Body of pancreas (tissue), 4 donors: ENCODE measurements at places on chromosomes 2 and 18.

DNA sequence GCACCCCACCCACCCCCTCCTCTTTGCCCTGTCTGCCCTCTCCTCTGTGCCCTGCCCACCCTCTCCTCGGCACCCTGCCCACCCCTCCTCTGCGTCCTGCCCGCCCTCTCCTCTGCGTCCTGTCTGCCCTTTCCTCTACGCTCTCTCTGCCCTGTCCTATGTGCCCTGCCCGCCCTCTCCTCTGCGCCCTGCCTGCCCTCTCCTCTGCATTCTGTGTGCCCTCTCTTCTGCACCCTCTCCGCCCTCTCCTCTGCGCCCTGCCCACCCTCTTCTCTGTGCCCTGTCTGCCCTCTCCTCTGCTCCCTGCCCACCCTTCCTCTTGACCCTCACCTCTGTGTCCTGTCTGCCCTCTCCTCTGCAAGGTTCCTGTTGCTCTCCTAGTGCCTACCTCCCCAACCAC lies 233.6 kb downstream of the SMAD2 start:
- no peak for DNase-seq

- DNase-seq: no peak
Measured at GRCh38 chr2:201517094-201517493, 65.6 kb downstream of the STRADB start.

DNA sequence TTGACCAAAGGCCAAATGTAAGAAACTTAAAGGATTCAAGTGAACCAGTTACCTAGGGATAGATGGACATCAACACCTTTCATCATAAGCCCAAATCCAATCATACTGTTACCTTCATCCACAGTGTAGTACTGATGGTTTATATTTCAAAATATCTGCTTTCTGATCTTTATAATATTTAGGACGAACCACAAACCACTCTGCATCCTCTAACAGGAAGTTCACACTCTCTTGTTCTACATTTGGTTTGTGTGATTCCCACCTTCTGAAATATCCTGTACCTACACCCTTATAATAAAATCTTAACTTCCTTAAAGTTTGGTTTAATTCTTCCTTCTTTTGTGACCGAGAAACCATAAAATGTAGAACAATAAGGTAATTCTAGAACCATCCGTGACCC lies 535.7 kb upstream of the CHAC2 start:
- no peak for DNase-seq

- no peak for DNase-seq
Measured at GRCh38 chr18:10838553-10838952, 310.8 kb downstream of the PIEZO2 start.

DNA sequence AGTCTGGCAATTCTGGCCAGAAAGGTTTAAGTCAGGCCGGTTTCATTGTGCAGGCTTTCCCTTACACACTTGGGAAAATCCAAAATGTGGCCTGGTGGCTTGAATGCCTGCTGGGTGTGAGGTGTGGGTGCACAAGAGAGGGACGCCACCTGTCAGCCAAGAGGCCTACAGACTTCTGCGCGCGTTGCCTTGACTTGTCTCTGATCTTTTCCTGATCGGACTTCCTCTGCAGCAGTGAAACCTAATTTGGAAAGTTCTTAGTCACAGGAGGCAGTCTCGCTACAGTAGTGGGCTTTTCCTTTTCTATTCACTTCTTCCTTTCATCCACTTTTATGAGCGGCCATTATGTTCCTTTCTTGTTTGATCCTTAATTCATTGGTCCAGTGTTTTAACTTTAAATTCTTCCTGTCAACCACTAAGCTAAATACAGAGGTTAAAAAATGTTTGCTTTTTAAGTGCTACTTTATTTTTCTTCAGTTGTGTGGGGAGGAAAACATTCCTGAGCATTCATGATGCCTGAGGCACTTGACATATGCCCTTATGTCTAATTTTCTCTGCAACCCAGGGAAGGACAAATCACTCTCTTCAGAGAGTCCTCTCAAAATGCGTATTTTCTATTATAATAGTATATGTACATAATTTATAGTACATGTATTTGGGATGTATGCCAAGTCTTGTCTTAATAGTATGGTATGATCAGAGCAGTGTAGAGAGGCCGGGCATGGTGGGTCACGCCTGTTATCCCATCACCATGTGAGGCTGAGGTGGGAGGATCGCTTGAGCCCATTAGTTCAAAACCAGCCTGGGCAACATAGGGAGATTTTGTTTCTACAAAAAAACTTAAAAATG lies 128.9 kb downstream of the WDSUB1 start:
- DNase-seq: no peak

GRCh38 chr2:30514134-30514847 lies 67.2 kb downstream of the LCLAT1 start:
- DNase-seq: peak; percentile 22

DNA sequence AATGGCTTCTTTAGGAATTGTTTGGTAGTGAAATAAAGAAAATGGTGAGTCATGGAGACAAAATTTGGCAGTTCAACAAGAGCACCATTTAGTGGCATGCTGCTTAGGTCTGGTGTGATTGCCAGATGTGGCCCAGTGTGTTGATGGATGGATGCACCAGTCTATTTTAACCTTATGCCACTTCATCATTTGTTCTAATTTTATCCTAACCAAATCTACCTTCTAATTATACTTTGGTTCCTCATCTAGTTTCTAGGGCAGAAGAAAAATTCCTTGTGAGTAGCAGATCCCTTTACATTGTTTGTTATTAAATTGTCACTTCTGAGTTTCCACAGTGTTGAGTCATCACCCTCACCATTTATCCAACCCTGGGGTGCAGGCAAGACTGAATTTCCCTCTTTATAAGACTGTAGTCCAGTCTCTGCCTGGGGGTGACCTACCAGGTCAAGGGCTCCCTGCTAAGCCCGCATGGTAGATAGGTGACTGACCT lies 32.5 kb downstream of the NABP1 start:
- DNase-seq: no peak

DNA sequence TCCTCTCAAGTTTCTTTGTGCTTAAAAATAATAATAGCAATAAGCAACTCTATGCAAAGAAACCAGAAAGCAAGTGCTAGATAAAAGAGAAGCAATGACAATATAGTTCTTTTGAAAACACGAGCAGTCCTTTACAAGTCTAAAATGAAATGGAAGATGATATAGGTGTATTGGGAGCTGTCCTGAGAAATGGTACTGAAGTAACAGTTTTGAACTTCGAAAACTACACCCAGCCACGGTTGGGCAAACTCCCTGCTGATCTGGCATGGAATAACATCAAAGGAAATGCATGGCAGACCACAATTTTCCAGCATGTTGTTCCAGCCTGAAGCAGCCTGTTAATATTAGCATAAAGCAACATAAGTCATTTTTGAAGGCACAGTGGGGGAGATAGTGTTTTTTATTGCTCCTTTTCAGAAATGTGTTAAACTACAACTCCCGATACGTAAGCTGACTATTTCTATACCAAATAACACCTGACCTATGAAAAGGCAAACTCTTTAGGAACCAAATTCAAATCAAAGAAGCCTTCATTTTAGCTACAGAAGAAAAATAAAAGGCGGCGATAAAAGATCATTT lies 596.1 kb upstream of the KLHL29 start:
- DNase-seq: no peak

GRCh38 chr2:190649035-190649797 lies at the start of gene NAB1:
Gene NAB1 (plus strand): TSS chr2:190649083. CDS start chr2:190659177, 10,094 bp downstream.
- peak; percentile 60 for DNase-seq

DNA sequence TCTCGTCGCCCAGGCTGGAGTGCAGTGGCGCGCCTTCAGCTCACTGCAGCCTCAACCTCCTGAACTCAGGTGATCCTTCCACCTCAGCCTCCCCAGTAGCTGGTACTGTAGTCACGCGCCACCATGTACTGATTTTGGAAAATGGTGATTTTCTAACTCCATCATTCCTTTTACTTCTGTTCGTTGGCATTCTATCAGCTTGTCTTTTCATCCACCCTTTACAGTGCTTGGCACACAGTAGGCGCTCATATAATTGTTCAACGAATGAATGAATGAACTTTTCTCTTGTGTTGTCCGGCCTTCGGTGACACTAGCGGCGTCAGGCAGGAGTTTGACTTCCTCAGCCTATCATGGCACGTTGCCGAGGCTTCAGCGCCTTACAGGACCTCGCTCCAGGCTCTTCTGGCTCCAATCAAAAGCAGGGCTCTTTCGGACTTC lies 373 bp upstream of the MTHFD2 start:
- DNase-seq: no peak

- DNase-seq: peak; percentile 36
Measured at GRCh38 chr2:8565399-8566154, 116.3 kb upstream of the ID2 start.

- no peak for DNase-seq
Measured at GRCh38 chr2:169038338-169038757, 7.2 kb upstream of the ABCB11 start.

- no peak for DNase-seq
Measured at GRCh38 chr18:31508781-31509180, 10.8 kb downstream of the DSG2 start.

DNA sequence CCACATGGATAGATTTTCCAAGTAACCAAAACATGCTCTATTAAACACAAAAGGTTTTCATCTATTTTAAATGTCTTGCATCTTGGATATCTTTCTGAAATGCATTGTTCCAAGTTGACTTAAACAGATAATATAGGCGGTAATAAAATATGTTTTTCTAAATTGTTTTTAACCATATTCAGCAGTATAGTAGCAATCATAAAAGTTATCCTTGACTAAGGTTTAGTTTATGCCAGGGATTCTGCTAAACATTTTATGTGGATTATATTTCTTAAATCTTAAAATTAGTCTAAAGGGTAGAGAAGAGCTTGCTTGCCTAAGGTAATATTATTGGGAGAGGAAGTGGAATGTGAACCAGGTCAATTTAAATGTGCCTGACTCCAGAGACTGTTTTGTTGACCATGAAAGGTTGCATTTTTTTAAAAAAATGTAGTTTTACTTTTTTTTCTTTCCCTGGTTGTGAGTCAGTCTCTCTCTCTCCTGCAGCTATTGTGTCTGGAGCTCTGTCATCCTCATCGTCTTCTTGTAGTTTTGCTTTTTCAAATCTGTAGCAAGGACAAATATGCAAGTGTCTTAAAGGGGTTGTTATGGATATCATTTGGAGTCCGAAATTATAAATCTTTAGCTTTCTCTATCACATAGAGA lies 309.1 kb upstream of the COL3A1 start:
- no peak for DNase-seq

- DNase-seq: peak; percentile 30
Measured at GRCh38 chr18:6315517-6316331, 99.0 kb downstream of the L3MBTL4 start.

DNA sequence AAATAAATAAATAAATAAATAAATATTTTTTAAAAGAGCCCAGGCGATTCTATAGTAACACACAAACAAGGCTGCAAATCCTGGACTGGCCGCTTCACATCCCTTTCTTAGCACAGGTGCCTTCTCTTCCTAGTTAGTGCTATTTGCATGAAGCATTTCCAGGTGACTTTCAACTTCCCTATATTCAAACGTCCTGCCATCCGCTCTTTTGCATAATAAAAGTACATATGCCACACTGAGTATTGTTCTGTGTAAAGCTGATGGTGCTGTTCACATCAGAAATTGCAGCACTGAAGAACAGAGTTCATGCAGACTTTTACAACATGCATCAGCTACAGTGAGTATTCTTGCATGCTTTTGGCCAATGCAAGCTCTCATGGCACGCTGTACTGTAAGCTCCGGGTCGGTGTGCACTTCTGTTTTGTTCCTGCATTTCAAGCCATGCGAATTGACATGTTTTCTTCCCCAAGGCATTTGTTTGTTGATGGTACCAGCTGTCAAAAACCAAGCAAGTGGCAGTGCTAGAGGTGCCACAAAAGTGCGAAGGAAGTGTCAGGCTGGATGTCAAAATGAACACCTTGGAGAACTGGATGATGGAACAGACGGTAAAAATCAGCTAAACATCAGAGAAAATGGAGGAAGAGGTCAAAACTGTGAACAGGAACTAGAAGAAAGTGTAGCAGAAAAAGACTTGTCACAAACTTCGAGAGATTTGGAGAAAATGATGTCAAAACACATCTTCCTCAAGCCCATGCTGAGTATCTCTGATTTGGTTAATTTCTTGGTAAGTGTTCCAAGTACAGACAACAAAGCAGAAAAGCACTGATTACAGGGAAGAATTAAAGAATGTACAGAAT lies 25.5 kb upstream of the CEP68 start:
- no peak for DNase-seq

- DNase-seq: peak; percentile 3
Measured at GRCh38 chr2:238946318-238947242, 98.7 kb downstream of the TWIST2 start.

GRCh38 chr2:50133766-50134165 lies 898.2 kb downstream of the NRXN1 start:
- DNase-seq: no peak

DNA sequence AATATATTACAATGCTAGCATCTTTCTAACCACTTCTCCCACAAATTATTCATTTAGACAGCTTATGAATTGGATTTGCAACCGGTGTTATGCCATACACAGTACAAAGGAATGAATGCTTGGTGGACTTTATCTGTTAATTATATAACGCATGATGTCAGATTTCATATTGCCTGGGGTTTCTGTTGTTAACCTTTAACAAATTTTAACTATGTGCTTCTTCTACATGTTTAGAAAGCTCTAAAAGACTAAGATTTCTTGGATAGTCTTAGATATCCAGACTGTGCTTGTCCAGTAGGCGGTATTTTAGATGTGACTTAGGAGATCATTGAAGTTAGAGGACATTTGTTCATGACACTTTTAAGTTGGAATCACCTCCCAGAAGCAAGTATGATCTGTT lies 976.3 kb downstream of the TMEM182 start:
- DNase-seq: no peak

- DNase-seq: peak; percentile 53
Measured at GRCh38 chr2:118032169-118033013, 18.5 kb upstream of the CCDC93 start.

GRCh38 chr2:227411320-227411989 lies 23.7 kb upstream of the SCYGR1 start:
- no peak for DNase-seq
